ENCODE measurements at places on chromosomes 11 and 22. TPM values are rescaled to one million over a fixed set of nuclear protein-coding genes. Genes with fewer than 3 reads are reported as not detected.

Gene PLA2G6
- 9.3 TPM for total RNA-seq

Gene SMIM35
- not detected for total RNA-seq

Gene THY1
- total RNA-seq: 164 TPM

Gene SYT13
- not detected for total RNA-seq

Gene CD3D
- total RNA-seq: not detected

Gene SLC15A3
- 18.2 TPM for total RNA-seq

Gene NRIP3
- 4.3 TPM for total RNA-seq

All from fibroblast of the aortic adventitia (primary cell).